ENCODE measurements at places on chromosomes 4 and X.

DNA sequence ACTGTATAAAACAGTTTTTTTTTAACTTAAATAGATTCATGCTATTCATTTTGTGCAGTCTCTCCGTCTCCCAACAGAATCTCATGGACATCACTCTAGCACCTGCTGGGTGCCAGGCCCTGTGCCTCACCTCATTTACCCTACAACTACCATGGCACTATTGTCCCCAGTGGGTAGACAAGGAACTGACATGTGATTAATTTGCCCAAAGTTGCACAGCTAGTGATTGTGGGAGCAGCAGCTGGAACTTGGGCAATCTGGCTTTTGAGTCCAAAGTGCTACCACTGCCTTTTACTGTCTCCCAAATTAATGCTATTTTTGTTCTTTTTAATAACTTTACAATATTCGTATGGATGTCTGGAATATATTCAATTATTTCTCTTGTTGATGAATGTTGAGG is 11.2 kb upstream of the PGRMC2 start:
- DNase-seq, result no peak

- DNase-seq, result no peak
Observed at GRCh38 chr4:33060674-33061542, 2340.7 kb downstream of the PCDH7 start.

GRCh38 chr4:3710451-3711182 is 55.6 kb upstream of the ADRA2C start:
- no peak for DNase-seq

DNA sequence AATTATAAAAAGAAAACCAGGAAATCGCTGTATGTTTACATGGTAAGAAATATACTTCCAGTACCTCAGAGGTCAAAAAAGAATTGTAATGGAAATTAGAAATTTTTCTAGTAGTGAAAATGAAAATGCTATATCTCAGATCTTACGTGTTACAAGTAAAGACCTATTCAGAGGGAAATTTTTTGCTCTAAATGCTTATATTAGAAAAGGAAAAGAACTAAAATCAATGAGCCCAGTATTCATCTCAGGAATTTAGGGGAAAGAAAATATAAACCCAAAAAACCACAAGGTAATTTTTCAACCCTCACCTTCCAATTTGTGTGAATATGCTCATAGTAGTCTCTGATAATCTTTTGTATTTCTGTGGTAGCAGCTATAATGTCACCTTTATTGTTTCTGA is 145.6 kb downstream of the RAP1GDS1 start:
- no peak for DNase-seq

GRCh38 chr4:99324361-99324760 is 3.2 kb upstream of the ADH1B start:
- no peak for DNase-seq

DNA sequence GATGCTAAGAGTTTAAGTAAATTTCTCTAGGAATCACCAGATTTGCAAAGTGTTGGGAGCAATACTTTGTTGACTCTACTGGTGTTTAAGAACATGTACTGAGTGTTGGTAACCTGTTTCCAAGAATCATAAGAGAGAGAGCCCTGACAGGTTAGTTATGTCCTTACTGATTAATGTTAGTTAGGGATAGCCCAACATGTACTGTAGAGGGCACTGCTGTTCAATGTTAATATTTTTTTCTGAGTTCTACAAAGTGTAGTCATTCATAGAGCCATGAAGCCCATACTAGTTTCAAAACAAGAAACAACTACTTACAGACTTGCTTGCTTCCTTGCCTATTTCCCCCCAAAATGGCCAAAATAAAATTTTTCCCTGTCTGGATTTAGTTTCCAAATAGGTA is 11.9 kb downstream of the TMPRSS11D start:
- no peak for DNase-seq

GRCh38 chr4:102441978-102442911 is 58.9 kb upstream of the NFKB1 start:
- DNase-seq, result no peak

DNA sequence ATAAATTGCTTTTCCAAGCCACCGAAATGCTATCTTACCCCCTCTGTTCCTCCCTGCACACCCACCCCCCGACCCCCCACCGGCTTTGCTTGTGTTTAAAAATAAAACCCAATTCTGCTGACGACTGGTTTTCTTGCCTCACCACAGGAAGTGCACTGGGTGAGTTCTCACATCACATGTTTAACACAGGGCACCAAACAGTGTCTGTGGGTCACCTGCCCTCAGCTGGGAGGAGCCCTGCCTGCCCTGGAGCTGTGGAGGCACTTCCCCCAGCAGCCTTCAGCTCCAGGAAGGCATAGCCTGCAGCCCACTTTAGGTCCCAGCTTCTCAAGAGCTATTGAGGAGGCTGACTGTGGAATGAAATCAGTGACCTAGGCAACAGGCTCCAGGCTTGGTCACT is 8.8 kb downstream of the TMEM255A start:
- DNase-seq, result no peak

DNA sequence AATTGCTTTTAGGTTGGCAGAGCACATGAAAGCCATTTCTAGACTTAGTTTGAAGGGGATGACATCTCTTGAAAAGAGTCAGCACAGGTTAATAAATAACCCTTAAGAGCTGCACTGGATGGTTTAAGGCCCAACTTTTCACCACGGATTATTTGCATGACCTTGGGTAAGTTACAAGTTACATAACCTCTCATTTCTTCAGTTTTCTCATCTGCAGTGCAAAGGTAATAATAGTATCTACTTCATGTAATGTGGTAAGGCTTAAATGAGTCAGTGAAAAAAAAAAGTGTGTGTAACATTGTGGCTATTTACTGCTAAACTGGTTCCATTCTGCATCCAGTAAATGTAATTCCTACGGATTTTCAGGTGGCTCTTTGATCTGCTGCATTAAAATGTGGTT is 715.8 kb downstream of the CCSER1 start:
- no peak for DNase-seq

GRCh38 chrX:31293409-31293808 is 221.6 kb upstream of the FTHL17 start:
- DNase-seq, result no peak

DNA sequence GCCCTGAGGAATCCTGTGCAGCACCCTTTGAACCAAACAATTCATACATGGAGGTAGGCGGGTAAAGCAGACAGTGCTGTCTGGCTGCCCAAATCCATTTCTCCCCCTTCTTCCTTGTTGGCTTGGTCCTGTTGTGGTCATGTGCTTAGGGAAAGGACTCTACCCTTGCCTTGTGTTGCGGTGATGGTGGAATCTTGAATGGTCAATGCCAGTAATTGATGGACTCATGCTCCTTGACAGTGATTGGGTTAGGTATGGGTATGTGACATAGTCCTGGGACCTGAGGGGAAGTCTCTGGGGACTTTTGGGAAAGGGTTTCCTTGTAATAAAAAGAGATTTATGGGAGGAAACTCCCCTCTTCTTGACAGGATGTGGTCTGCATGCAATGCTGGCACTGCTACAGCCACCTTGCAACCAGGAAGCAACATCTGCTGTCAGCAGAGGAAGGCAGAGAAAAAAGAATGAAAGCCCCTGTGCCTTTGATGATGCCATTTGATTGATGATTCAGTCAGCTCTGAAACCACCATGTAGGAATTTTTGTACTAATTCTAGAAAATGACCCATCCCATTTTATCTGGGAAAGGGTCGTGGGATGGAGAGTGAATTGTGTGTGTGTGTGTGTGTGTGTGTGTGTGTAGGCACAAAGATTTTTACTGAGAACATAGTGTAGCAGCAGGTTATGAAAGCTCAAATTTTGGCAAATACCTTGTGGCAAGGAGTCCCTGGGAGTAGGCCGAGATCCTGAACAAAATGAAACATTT is 30.0 kb upstream of the HUWE1 start:
- no peak for DNase-seq

DNA sequence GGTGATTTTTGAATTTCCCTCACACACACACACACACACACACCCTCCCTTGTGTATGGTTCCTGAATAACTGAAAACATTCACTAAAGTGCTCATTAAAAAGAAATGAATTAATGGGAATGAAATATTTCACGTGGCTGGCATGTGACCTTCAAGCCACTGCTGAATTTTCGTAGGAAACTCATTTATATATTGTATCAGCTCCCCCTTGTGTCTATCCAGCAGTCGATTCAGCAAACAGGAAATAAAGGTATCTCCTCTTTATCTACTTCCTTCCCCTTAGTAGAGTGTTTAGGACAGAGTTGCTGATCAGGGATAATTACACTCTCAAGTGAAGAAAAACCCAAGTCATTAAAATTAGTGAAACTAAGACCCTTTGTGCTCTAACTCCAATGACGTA is 912.6 kb upstream of the LCORL start:
- no peak for DNase-seq

GRCh38 chrX:42776195-42776594 is 1.8 kb downstream of the PPP1R2C start:
- DNase-seq, result no peak

- DNase-seq, result no peak
Observed at GRCh38 chr4:185210102-185210981, 944 bp downstream of the SNX25 start.

DNA sequence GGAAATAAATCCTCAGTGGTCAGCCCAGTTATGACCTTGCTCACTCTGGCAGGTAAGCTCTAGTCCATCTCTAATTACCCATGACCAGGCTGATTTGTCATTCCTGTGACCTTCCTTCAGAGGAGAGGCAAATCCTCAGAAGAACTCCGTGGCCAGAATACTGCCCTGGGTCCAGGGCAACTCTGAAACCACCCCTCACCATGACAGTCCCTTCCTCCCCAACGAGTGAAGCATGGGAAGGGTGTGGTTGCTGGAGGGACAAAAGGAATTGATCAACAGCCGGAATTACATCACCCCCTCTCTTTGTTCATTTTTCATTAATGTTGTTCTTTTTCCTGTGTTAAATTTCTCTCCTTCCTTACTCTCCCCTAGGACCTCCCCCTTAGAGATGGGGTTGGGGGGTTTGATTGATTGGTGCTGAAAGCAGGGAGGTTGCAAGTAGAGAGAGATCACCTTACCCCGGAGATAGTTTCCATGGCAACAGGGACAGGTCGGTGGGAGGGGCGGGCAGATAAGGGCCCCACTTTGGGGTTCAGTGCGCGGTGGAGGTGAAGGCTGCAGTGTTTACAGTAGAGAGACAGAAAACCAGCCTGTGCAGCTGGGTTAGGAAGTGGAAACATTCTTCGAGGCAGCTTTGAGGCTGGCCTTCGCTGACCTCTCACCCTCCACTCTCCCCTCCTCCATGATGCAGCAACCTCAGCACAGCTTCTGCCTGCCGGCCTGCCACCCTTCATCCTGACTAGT is 647.4 kb downstream of the BCOR start:
- no peak for DNase-seq

Data from NCI-H2029 (cell line).